Stimulated activated naive CD8-positive, alpha-beta T cell treated with anti-CD3 and anti-CD28 coated beads, Interleukin-15, Interleukin-2, amounts not matched to agents 100 U/mL and 50 U/mL, for 24 hours (primary cell): ENCODE measurements at places on chromosomes 12 and 14.

- no peak for DNase-seq
Measured at GRCh38 chr12:115394496-115395220, 710.7 kb upstream of the TBX3 start.

GRCh38 chr12:18482601-18483120 is 221.3 kb downstream of the PIK3C2G start:
- DNase-seq, result no peak

GRCh38 chr14:54653712-54654469 is 87.0 kb downstream of the SAMD4A start:
- DNase-seq, result no peak

- no peak for DNase-seq
Measured at GRCh38 chr12:26848156-26848825, 15.3 kb upstream of the ITPR2 start.

- no peak for DNase-seq
Measured at GRCh38 chr12:6458281-6459003, 6.6 kb downstream of the TAPBPL start.

GRCh38 chr12:94458877-94459727 is 565 bp downstream of the CEP83 start:
- DNase-seq, result no peak

GRCh38 chr12:87861791-87862190 is 167.4 kb downstream of the C12orf50 start:
- no peak for DNase-seq

DNA sequence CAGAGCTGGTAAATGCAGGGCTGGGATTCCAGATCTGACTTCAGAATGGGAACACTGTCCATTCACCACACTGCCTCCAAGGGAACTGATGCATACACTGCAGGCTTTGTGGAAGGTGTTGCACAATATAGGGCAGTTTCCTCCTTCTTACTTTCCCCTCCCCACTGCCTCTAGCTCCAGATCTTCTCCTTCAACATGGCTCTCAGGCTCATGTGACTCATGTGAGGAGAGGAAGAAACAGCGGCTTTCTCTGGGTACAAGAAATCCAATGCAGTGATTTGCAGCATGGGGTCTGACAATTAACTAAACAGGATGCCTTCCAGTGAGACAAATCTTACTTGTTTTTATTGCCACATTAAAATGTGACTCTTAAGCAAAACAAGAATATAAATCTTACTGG is 447.6 kb upstream of the CCDC196 start:
- no peak for DNase-seq

GRCh38 chr12:80484746-80485145 is 40.7 kb downstream of the PTPRQ start:
- DNase-seq, result no peak

DNA sequence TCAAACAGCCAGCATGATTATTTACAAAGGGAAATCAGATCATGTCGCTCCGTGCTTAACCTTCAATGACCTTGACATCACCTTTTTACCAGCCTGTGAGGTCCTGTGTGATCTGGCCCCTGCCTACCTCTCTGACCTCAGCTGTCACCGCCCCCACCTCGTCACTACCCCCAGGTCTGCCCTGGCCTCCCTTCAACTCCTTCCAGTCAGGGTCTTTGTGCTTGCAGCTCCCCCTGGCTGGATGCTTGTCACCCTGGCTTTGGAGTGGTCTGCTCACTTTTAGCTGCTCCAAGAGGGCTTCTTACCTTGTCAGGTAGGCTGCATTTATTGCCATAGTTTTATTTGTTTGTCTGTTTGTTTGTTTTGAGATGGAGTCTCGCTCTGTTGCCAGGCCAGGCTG is 8.2 kb upstream of the MAX start:
- DNase-seq, result no peak

DNA sequence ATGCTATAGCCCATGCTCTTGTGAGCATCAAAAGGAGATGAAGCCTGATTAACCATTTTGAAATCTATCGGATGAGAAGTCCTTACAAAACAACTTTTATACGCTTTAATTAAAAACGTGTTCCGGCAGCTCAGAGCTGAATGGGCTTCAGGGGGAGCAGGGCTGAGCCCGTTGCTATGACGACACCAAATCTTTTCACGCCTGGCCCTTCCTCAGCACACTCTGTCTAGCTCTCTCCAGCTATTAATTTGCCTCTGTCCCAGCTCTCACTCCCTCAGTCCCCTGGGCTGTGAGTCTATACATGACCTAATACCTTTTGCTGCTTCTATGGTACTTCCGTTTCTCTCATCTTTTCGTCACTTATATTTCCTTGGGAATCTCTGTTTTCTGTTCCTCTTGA is 15.8 kb downstream of the FOXA1 start:
- DNase-seq, result no peak

DNA sequence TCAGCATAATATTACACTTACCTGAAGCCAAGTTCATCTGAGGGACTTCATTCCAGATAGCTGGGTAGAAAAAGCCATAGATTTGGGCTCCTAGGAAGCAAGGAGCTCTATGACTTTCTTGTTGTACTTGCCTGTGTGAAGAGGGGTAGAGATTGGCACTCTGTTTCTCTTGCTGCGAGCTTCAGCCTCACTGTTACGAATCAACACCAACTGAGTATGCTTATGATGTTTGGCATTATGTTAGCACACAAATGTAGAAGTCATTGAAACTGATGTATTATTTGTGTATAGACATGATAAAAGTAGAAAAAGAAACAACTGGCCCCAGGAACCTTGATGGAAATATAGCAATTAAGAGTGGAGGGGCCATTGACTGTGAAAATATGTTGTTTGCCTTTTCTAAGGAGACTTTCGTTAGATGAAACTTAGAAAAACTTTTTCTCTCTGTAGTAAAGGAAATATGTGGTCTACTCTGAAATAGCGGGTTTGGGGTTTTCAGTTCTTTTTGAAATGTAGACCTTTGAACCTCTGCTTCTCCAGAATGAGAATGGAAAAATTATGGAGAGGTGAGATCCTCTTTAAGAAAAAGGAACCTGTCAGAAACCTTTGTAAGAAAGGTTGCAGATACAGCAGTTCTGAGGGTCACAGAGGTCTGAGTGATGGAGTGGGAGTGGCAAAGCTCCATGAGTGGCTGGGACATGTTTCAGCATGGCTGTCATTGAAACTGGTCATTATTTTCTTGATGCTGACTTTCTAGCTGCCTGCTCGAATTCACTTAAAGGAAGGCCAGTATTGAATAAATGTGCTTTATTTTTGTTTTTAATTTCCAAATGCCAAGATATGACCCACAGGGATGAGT is 159.9 kb downstream of the GCH1 start:
- DNase-seq, result no peak
